Suppressor macrophage (primary cell): ENCODE measurements at places on chromosomes 3 and 15.

- DNase-seq = no peak
Observed at GRCh38 chr15:98744506-98744905, 96.2 kb downstream of the IGF1R start.

DNA sequence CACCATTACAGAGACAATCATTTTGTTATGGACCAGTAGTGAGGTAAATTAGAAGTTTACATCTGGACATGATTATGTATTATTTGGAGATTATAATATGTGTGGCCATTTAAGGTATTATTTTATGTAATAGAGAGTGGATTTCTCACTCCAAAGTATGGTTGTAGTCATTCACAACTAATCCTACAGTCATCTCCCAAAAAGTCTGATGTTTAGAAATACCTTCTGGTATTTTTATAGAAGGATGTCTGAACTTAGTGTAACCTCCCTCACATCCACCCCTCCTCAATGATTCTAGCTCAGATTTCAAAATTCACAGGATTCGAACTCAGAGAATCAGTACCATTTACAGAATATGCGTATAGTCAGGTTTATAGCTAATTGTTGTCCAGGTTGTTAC is 346.6 kb upstream of the MEIS2 start:
- no peak for DNase-seq

- no peak for DNase-seq
Observed at GRCh38 chr3:58556761-58557221, 19.8 kb upstream of the ACOX2 start.

DNA sequence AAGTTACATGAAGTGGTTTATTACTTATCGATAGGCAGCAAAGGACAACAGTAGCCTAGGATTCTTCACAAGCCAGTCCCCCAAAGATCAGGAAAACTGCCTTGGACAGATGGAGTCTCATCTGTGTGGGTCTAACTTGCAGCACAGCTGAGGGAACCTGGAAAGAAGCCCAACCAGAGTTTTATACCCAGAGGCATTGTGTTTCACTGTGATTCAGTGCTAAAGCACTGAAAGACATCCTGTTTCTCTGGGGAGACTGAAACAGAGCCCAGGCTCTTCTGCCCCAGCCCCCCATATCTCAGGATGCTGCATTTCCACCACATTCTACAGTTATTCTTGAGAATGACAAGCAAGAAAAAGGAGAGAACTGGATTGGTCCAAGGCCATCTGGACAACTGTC is 48.2 kb upstream of the PYDC2 start:
- no peak for DNase-seq

DNA sequence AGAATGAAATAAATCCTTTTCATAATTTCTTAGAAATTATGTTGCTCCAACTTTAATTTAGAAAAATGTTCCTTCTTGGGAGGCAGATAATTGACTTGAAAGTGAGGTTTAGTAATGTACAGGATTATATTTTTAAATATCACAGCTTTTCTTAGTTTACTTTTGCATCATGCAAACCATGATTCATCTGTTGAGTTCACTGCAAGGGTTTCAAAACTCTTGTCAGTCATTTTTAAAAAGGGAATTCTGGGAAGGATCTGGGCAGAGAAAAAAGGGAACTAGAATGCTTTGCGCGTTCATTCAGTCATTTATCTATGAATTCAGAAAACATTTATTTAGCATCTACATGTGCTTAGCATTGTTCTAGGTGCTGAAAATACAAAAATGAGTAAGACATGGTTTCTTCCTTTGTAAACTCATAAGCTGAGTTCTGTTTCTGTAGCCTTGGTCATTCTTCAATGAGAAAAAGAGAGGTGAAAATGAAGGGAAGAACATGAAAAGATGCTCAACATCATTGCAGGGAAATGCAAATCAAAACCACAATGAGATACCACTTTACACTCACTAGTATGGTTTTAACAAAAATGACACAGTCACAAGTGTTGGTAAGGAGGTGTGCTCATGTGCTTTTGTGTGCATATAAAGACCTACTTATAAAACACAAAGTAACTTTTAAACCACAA is 209.1 kb downstream of the NR1D2 start:
- peak; percentile 13 for DNase-seq

GRCh38 chr3:13565581-13566452 is 16.9 kb downstream of the FBLN2 start:
- DNase-seq = no peak

DNA sequence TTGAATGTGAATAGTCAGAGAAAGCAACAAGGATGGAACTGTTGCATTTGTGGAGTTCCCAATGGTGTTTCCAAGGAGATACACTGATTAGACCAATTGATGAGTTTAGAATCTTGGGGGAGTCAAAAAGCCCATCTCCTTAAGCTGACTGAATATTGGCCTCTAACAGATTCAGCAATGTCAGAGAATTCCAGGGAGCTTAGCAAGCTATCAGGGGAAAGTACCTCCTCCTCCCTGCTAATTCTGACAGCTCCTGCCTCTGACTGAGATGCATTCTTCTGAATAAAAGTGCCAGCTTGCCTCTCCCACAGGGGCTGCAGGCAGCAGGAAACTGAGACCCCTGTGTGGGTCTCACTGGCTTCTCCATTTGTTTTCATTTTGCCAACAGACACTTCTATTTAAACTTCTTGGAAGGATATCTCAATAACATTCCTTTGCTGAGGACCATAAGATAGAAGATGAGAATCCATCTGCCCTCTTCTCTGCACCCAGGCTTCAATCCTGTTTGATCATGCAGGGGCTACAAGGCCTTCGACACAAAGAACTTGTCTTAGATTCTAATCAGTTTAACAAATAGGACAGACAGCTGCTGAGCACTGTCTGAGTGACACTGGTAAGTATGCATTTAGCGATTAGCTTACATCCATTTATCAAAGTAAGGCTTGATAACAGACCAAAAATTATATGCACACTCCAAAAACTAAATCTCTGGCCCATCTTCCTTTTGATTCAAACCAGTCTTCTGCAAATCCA is 1080.8 kb downstream of the TUSC7 start:
- no peak for DNase-seq

DNA sequence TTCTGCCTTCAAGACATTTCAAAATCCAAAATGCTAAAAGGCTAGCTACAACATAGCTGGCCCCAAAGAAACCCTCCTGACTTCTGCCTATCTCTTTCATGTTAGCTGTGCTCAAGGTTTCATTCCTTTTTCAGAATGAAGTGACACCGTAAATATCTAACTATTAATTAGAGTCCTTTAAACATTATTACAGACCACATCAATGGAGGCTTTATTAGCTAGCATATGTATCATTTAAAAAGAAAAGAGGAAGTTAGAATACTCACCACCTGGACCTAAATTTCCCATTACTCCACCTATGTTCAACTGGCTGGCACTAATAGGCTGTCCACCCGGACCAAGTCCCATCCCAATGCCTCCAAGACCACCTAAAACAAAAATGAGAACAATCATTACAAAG is 24.6 kb downstream of the MYEF2 start:
- no peak for DNase-seq

- DNase-seq = no peak
Observed at GRCh38 chr15:68488966-68489365, 57.0 kb upstream of the ITGA11 start.

GRCh38 chr3:115186351-115187148 is 39.5 kb upstream of the ZBTB20 start:
- DNase-seq = no peak

DNA sequence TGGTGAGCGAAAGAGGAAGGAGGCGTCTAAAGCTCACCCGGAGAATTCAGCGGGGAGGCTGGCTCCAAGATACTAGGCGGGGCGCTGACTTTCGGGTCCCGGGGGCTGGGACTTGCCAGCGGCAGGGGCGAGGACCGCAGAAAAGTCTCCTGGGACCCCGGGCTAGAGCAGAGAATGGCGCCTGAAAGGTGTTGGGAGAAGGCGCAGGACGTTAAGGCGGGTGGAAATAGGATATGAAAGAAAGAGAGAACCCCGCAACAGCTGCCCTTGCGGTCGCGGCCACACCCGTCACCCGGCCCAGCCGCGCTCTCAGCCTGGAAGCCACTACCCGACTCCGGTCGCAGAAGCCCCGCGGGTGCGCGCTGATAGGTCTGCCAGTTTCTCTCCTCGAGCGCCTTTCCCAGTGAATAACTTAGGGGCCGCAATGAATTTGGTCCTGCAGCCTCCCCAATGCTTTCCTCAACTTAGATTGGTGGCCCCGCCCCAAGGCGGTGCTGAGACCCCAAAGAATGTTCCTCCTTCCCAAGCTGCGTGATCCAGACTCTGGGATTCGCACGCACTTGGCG is 604 bp downstream of the LTK start:
- DNase-seq = peak; percentile 45

DNA sequence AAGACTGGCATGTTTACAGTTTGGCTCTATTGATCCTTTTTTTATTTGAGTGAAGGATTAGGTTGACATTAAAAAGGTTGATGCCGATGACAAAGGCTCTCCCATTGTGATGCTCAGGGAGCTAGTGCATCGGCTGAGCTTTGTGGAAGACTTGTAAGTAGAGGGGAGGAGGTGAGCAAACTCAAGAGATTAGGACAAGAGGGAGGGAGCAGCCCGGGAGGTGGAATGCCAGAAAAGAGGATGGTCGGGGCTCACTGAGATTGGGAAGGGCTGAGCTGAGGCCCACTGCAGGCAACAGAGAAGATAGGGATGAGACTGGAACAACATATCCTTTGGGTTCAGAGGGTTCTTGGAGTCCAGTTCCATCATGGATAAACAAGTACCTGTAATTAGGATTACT is 26.5 kb upstream of the PSMD6 start:
- no peak for DNase-seq

GRCh38 chr15:67165254-67166253 is 88.9 kb downstream of the AAGAB start:
- no peak for DNase-seq

GRCh38 chr15:92848464-92848851 is 51.7 kb upstream of the CHD2 start:
- DNase-seq = no peak

DNA sequence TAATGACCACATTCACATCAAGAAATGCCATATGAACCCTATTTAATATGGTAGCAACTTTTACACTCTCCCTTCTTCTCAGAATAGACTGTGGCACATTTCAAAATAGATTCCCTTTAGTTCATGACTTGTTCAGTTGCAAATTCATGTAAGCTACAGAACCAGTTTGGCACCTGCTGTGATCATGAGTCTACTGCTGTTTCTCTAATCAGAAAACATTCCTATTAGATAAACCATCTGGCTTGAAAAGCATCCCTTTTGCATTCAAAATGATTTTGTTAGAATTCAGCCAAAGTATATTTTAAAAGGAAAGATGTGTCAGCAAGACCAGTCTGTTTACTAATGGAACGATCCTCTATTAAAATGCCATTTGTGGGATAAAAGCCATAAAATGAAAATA is 304.4 kb downstream of the BCHE start:
- DNase-seq = no peak

DNA sequence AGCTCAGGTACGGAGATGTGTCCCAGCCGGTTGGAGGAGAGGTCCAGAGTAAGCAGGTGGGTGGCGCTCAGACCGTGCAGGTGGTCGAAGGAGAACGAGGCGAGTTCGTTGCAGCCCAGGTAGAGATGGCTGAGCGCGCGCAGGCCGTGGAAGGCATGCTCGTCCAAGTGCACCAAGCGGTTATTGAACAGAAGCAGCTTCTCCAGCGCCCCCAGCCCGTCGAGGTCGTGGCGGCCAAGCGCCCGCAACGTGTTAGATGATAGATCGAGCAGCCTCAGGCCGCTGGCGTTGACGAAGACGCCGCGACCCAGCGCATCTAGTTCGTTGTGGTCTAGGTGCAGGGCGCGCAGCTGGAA is 648 bp downstream of the AMIGO3 start:
- DNase-seq = no peak

- no peak for DNase-seq
Observed at GRCh38 chr15:56987286-56987685, 68.8 kb downstream of the TCF12 start.

DNA sequence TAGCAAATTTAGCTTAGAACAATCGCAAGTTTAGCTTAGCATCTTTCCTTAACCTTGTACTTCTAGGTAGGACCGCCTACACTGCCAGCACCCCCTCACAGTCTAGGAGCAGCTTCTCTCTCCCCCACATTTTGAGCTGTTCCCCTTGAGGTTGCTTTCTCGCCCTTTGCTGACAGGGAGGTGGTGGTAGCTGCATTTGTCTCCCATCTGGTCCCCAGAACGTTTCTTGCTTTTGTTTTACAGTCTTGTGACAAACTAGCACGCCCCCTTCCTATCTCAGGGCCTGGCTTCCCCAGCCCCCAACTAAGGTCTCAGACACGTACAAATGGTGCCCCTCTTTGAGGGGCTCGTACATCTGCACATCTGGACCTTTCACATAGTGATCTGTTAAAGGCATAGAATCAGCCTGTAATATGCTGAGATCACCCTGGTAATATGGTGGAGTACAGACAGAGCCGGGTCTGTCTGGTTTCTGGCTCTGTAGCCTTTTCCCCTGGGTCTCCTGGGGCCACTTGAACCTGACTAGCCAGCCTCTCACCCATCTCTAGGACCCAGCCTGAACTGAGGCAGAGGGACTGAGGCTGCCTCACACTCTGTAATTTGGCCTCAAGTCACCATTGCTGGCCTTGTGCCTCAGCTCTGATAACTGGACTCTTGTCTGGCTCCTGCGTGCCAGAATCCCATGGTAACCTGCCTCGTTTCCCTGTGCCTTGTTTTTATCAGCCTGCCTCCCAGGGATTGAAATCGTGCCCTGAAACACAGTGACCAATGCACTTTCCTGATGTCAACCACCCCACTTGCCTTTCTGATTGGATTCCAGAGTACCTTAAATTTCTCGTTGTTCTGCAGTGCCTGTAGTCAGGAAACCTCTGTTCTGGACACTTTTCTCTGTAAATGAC is 27.7 kb downstream of the CRTC3 start:
- no peak for DNase-seq

GRCh38 chr15:25724899-25725298 is 138.2 kb downstream of the ATP10A start:
- DNase-seq = no peak

- peak; percentile 60 for DNase-seq
Observed at GRCh38 chr3:128077665-128078064, 25.4 kb downstream of the SEC61A1 start.

GRCh38 chr3:15241341-15241740 is 35.3 kb downstream of the CAPN7 start:
- peak; percentile 56 for DNase-seq

DNA sequence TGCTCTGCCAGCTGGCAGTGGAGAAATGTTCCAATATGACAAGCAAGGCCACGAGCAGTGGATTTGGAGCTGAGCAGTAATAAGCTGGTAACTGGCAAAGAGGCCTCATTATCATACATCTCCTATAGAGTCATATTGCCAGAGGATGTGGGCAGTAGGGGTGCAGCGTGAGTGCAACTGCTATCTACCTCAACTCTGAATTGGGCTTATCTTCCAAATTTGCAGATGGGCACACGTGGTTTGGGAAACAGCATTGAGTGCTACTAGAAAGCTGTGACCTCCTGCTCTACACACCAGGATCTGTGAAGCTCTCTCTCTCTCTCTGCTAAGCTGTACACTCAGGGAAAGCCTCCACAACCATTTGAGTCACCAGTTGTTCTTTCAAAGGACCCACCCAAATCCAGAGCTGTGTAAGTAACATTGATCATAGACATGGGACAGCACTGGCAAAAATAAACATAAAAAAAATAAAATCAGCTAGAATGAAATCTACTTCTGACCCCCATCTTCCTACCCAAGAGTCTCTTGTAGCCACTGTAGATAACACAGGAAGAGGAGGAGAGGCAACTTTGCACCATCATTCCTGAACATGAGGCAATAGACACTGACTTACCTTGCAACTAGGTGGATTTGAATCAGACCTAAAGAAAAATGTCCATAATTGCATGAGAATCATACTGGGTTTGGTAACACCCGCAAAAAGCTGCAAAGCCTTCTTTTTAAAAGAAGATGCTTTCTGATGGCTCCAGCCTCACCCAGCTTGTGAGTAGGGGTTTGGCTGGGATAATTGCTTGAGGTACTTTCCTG is 82.9 kb upstream of the THBS1 start:
- DNase-seq = no peak

- DNase-seq = no peak
Observed at GRCh38 chr3:18245721-18246120, 179.4 kb downstream of the SATB1 start.
